ENCODE measurements at places on chromosomes 7 and 10. TPM values are rescaled to one million over a fixed set of nuclear protein-coding genes. Genes with fewer than 3 reads are reported as not detected.

DNA sequence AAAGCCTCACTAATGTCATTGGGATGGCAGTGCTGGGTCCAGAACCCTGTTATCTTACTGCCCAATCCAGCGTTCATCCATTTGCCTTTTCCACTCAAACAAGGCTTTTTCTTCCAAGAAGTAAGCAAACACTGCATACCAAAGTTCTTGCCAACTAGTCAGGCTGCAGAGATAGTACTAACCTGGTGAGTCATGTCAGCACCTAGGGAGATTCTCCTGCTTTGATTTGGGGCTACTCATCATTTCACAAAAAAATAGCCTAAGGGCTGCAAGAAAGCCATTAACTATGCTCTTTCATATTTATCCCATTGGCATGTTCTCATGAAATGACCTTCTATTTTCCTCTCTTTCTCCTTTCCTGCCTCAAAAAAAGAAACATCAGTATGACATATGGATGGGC lies 142.6 kb downstream of the TWIST1 start:
- no peak overlapping the region for H3K27ac ChIP-seq
- no peak for ATAC-seq
- no peaks in the 10 kb centered on the region for H3K4me1 ChIP-seq
- H3K27me3 ChIP-seq = no peaks in the 10 kb centered on the region
- H3K4me3 ChIP-seq = no peak overlapping the region
- H3K36me3 ChIP-seq = no peaks in the 10 kb centered on the region

VWC2 gene
- not detected for total RNA-seq

DNA sequence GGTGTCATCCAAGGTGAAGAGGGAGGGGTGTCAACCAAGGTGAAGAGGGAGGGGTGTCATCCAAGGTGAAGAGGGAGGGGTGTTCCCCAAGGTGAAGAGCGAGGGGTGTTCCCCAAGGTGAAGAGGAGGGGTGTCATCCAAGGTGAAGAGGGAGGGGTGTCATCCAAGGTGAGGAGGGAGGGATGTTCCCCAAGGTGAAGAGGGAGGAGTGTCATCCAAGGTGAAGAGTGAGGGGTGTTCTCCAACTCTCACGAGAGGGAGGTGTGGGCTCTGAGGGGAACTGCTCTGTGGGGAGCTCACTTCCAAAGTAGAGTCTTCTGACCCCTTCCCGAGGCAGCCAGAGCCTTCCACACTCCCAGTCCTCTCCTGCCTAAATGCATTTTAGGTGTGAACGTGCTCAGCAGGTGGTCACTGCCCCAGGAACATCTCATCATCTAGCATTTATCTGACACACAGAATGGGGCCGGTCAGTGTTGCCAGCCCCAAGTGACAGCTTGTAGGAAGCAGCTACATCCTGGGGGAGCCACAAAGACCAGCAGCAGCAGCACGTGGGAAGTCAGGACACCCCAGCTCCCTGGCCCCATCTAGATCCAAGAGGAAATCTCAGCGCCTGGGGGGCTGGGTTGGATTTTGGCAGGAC lies 323.8 kb downstream of the GLRX3 start:
- no peak overlapping the region for H3K4me3 ChIP-seq
- no peak overlapping the region for H3K27ac ChIP-seq
- H3K27me3 ChIP-seq = peaks cover 5% of the 10 kb centered on the region
- ATAC-seq = no peak
- H3K4me1 ChIP-seq = no peaks in the 10 kb centered on the region

GPER1 gene
- total RNA-seq = 1.1 TPM

Measured in activated T-helper 17 cell treated with anti-CD3 and anti-CD28 coated beads, Interleukin-2, amount 50 U/mL, for 72 hours (primary cell).